Eye (tissue), 1 donor: ENCODE measurements at places on chromosomes 6 and 20.
A peak's percentile ranks its signal among the peaks of the same experiment; 100 is the strongest.

DNA sequence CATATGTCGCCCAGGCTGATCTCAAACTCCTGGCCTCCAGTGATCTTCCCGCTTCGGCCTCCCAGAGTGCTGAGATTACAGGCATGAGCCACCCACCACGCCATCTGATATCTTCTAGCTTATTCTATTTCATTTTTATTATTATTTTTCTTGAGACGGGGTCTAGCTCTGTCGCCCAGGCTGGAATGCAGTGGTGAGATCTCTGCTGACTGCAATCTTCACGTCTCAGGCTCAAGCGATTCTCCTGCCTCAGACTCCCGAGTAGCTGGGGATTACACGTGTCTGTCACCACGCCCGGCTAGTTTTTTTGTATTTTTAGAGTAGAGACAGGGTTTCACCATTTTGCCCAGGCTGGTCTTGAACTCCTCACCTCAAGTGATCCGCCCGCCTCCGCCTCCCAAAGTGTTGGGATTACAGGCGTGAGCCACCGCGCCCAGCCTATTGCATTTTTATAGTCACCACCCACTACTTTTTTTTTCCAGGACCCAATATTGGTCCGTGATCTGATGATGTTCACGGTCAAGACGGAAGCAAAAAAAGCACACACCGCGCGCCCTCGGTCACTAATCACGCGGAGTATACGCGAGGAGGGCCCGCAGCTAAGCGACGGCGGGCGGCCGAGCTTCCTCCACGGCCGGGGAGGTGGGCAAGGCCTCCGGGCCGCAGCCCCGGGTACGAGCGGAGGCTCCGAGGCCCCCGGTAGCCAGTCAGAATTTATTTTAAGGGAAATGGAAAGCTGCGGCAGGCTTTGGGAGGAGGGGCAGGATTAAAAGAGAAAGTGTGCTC lies 1.1 kb upstream of the LSM14B start:
- no peak for DNase-seq

DNA sequence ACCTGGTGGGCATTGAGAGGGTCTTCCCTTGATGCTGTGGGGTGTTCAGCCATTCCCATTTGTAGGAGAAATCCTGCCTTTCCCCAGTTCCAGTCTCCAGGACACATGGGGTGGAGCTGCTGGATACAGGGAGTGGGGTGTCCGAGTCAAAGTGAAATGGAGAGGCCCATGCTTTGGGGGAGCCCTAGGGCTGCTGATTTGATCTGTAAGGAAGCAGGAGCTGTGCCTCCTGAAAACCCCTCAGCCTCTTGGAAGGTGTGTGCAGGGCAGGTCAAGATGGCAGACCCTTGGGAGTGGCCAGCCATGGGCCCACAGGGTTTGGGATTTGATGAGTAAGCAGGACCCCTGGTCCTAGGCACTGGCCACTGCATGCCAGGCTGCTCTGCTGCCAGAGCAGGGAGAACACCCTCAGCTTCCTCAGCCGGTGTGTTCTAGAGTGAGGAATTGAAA lies 82.0 kb downstream of the SERAC1 start:
- no peak for DNase-seq

DNA sequence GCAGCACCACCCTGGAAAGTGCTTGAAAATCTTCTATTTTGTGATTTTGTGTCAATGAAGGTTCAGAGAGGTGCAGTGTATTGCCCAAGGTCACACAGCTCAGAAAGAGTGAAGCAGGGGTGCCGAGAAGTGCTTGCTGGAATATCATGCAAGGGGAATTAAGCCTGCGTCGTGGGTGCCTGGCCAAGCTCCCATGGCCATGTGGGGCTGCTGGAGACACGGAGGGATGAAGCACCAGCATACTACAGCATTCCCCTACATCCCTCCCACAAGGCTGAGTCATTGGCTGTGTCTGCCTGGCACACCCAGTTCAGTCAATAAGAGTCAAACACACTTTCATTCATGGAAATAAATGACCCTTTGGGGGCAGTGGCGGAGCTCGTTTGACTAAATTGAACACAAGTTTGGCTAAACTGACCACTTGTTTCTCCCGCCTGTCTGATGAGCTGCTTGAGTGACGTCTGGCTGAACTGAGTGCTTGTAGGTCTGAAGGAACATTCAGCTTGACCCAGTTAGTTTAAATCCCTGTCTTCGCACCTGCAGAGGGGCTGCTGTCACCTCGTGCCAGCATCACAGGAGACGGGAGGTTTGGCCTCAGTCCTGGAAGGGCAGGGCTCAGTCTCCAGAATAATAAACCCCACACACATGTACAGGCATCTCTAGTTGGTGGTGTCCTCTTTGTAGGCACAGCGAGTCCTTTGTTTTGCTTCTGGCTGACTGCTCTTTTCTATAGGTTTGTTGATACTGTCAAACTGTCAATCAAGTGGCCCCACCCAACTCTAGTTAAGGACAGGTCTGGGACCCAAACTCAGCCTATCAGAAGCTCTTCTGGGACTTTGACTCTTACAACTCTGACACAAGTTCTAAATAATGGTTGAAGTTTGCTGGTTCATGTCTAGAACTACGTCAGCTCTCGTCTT lies 8.4 kb upstream of the TGM2 start:
- peak; percentile 37 for DNase-seq

- DNase-seq, result no peak
Observed at GRCh38 chr6:37889051-37889450, 69.5 kb downstream of the ZFAND3 start.

- DNase-seq, result no peak
Observed at GRCh38 chr6:113594726-113595125, 262.4 kb upstream of the MARCKS start.

DNA sequence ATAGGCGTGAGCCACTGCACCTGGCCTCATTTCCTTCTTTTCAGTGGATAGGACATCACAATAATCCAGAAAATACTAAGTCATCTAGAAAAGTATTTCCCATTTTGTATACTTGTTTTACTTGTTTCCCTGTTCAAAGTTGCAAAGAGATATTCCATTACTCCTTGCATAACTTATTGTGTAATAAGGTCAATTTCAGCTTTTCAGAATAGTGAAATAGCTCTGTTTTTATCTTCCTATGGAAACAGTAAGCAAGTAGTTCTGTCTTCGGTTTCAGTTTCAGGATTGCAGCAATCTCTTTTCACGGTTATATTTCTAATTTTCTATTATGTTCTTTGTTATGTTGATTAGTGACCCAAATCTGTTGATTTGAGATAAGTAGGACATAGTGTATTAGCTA lies 6.0 kb downstream of the STX11 start:
- no peak for DNase-seq

DNA sequence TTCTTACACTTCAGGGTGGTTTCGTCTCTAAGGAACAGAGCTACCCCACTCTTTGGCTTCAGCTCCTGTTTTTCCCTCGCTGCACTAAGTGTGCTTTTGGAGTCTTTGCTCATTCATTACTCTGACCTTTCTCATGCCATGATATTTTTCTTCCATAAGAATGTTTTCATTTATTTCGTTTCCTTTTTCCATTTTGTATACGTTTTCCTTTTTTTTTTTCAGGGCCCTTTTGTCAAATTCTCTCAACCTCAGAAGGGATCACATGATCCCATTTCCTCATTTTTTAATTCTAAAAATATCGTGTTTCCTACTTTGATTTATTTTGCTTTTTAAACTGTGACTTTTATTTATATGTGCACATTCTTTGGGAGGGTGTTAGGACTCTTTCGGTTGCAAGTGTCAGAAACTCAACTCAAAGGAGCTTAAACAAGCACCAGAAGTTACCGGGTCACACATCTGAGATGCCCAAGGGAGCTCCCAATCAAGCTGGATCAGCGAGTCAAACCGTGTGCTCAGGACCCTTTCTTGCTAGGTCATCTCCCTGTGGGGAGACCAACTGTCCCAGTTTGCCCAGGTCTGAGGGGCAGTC lies 40.6 kb downstream of the GCNT2 start:
- no peak for DNase-seq

DNA sequence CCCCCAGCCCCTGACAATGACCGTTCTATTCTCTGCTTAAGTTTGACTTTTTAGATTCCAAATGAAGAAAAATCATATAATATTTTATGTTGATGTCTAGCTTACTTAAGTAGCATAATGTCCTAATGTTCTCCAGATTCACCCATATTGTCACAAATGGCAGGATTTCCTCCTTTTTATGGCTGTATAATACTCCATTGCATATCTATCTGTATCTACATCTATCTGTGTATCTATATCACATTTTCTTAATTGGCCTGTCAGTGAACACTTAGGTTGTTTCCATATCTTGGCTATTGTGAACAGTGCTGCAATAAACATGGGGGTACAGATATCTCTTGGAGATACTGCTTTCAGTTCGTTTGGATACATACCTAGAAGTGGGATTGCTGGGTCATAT lies 7.0 kb upstream of the LRP11 start:
- no peak for DNase-seq

GRCh38 chr6:143400258-143401067 lies 50.0 kb downstream of the ADAT2 start:
- DNase-seq, result peak; percentile 20

GRCh38 chr6:108805611-108806167 lies 42.5 kb upstream of the ARMC2 start:
- DNase-seq, result no peak

- no peak for DNase-seq
Observed at GRCh38 chr6:12709556-12710232, 6.9 kb upstream of the PHACTR1 start.

- DNase-seq, result no peak
Observed at GRCh38 chr20:17721802-17722486, 22.2 kb downstream of the BANF2 start.

DNA sequence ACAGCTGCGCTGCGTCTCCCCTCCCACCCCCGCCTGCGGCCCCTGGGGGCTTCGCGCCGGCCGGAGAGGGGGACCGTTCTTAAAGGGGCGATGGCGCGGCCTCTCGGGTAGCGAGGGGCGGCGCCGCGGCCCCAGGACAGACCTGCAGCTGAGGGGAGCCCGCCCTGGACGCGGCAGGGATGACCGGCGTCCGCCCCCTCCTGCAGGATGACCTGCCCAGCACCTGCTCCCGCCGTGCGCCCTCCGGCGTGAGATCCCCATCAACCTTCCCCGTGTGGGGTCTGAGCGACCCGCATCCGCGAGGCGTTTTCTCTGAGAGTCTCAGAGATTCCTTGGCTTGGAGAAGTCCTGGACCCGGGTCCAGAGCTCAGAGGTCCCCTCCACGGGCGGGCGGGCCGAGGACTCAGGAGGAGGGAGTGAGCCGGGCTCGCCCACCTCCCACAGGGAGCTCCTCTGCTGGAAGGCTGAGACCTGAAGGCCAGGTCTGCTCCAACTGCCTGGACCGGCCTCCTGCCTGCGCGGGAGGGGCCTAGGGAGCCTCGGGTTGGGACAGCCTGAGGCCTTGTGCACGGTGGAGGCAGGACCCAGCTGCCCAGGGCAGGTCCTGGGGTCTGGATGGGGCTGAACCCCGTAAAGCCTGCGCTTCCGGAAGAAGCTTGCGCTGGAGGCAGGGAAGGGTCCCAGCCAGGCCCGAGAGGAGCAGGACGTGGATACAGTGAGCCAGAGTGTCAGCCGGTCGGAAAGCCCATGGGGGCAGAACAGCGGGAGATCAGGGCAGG lies 532 bp upstream of the NKAIN4 start:
- peak; percentile 88 for DNase-seq

DNA sequence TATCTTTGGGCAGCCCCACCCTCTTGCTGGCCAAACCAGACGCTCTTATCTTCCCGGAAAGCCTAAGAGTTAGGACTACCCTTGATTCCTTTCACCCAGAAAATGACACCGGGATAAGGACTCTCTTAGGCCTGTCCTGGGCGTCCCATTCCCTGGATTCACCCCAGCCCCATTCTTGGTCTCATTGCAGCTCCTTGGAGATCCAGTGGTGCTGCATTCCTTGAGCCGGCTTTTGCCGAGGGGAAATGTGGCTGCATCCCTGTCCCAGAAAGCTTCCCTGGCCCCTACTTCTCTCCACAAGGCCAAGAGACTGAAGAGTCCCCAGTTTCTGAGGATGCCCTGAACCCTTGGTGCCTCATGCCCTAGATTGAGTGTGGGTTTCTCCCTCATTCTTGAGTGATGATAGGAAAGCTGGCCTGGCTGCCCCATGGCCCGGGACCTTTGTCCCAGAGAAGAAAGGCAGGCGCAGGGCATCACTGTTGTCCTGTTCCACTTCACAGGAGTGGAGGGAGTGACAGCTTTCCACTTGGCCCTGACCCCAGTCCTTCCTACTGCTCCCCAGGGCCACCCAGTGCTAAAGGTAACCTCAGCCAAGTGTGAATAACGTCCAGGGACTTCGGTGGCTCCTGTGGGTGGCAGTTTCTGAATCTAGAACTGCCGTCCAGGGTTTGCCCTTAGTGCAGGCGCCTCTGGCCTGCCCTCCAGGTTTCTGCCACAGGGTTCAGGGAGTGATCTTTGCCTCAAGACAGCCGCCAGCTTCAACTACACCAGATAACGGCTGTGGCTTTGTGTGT lies 42.7 kb upstream of the MYL9 start:
- no peak for DNase-seq

DNA sequence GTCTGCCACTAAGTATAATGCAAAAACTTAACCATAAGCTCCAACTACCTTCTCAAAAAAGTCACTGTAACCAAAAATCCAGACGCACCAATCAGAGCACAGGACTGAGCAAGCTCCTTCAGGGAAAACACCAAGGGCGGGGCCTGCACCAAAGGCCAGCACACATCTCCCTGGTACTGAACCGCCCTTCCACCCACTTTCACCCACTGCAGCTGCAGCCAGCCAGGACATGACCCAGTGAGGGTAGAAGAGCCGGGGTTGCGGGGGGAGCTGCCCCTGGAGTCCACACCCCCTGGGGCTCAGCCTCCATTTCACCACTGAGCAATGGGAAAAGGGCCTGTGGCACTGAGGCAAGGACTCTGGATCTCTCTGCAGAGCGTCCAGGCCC lies 54.3 kb downstream of the TAF4 start:
- no peak for DNase-seq

- DNase-seq, result no peak
Observed at GRCh38 chr6:63249875-63250482, 38.7 kb downstream of the FKBP1C start.

DNA sequence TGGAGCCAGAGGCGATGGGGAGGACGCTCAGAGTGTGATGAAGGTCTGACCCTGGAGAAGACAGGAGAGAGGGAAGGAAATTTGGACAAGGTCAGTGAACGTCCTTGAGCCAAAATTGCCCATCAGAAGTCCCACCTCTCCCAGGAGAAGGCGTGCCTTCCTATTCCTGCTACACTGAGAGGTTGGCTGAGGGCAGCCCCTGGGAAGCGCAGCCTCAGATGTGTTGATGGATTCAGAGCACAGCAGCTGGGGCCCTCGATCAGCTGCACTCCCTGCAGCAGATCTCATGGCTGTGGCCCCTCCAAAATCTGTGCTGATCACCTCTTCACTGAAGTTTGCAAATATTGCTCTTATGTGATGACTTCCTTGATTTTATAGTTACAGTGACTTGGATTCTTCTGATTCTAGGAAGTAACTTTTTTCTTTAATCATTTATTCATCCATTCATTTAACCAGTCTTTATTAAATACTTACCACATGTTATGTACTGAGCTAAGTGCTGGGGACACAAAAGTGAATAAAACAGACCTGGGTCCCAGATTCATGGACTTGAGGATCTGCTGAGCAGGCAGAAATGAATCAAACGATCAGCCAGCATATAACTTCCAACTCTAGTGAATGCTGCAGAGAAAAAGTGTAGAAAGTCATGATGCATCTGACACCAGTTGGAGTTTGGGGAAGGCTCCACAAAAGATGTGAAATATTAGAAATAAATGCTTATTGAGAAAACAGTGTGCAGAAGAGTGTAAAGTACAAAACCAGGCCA lies 69.6 kb upstream of the ARMC2 start:
- DNase-seq, result no peak

GRCh38 chr6:34172961-34173775 lies 27.3 kb upstream of the GRM4 start:
- no peak for DNase-seq
